ENCODE measurements at places on chromosomes 3 and 15.

DNA sequence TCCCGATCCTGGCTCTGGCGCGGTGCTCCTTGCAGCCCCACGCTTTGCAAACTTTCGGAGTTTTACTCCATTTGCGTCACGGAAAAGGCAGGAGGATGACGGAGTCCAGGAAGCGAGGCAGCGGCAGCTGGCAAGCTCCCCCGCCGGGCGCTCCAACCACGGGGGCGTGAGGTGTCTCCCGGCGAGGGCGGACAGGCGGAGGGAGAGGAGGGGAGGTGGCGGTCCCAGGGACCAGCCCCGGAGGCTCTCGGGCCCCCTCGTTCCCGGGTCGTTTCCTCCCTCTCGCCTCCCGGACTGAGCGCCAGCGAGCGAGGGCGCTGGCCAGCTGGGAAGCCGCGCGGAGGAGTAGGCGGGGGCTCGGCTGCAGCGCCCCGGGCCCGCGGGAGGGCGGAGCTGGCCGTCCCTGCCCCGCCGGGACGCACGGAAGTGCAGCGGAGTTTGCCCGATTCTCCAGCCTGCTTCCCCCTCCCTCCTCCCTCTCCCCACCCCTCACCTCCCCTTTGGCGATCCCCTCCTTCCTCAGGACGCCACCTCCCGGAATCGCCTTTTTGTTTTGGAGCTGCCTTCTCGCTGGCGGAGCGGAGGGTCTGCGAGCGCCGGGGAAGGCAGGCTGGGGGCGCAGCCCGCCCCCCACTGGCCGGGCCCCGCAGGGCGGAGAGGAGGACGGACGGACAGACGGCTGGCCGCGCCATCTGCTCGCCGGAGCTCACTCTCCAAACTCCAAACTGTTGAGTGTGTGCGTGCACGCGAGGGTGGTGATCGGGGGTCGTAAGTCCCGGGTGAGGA lies at the start of gene SNX33:
TSS of gene SNX33 (plus strand) at position 543 of the 786 bp plus-strand sequence. CDS start 1,191 bp downstream, outside the sequence.
- no peak for DNase-seq

DNA sequence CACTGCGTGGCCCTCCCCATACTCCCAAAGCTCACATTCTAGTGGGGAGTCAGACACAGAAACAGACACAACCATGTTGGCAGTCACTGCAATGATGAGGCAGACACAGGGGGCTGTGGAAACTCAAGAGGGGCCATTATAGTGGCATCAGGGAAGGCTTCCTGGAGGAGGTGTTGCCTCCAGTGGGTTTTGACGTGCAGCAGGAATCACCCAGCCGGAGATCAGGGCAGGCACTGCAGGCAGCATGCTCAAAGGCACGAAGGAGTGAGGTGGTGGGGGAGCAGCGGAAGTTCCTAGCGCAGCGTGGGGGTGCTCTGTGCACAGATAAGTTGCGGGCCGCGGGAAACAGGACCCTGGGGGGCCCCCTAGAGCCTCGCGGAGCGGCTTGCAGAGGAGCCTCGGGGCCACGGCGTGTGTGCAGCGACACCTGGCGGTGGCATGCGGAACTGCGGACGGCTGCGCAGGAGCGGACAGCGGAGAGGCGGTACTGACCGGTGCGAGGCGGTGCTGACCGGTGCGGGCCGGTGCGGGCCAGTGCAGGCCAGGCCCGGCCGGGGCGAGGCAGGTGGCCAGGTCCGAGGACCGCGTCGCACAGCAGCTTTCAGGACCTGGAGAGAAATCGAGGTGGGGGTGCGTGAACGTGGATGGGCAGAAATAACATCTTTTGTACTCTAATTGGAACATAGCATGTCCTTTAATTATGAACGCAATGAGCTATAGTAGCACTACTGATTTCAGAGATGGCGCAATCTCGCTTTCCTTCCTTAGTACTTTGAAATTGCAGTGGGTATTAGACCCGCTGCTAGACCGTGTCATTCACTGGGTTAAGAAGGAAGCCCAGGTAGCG lies 101.5 kb downstream of the FBLN2 start:
- DNase-seq: no peak

DNA sequence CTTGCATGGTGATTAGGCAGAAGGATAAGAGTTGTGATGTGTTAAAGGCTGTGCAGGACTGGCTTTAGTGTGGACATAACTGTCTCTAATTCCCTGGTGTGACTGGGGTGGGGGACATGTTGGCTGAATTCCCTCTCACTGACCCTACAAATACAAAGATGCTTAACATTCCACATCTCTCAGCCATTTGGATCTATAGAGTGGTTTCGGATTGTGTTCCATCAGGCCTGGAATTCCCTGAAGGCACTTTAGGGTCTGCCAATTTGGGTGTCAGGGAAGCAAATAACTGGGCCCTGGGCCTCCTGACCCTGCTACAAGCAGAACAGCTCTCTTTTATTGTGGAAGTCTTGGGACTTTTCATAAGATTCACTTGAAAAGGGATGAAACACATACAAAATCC lies 56.2 kb downstream of the ARHGEF26 start:
- DNase-seq: no peak

GRCh38 chr15:79373728-79374127 lies 58.4 kb upstream of the MINAR1 start:
- DNase-seq: no peak

DNA sequence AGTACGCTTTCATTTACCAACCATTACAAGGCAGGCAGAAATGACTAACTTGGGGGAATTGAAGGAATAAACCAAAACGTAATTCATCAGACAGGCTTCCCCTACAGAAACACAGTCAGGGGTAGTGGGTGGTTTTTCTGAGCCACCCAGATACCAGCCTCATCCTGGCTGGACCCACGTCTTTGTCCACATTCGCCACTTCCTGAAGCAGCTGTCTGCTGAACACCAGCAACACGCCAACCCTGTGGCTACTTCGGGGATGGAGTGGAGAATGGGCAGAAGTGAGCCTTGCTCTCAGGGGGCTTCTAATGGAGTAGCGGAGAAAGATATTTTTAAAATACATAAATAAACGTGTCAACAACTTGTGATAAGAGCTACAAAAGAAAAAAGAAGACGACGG lies 40.1 kb downstream of the SYNM start:
- no peak for DNase-seq

- peak; percentile 49 for DNase-seq
These were observed 25.9 kb downstream of the ACP3 start for GRCh38 chr3:132343018-132343612.

- DNase-seq: no peak
These were observed 37.2 kb upstream of the MASP1 start for GRCh38 chr3:187328691-187329090.

GRCh38 chr3:194494951-194495374 lies 8.2 kb upstream of the ATP13A3 start:
- DNase-seq: no peak

- no peak for DNase-seq
These were observed 2.3 kb downstream of the GORASP1 start for GRCh38 chr3:39104961-39105686.

DNA sequence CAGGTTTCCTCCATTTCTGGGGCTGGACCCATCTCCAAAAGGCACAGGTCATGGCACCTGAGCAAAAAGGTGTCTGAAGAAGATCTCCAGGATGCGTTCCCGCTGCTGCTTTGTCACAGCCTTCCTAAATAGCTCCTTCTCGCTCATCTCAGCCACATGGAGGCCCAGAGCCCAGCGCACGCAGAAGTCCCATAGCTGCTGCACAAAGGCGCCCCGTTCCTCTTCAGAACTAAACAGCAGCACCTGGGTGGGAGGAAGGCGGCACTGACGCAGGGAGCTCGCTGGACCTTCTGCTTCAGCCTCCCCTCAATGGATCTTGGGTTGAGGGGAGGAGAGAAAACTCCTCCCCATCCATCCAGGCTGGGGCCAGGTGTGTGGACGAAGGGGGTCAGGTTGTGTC lies 8.4 kb downstream of the DUOX2 start:
- no peak for DNase-seq

DNA sequence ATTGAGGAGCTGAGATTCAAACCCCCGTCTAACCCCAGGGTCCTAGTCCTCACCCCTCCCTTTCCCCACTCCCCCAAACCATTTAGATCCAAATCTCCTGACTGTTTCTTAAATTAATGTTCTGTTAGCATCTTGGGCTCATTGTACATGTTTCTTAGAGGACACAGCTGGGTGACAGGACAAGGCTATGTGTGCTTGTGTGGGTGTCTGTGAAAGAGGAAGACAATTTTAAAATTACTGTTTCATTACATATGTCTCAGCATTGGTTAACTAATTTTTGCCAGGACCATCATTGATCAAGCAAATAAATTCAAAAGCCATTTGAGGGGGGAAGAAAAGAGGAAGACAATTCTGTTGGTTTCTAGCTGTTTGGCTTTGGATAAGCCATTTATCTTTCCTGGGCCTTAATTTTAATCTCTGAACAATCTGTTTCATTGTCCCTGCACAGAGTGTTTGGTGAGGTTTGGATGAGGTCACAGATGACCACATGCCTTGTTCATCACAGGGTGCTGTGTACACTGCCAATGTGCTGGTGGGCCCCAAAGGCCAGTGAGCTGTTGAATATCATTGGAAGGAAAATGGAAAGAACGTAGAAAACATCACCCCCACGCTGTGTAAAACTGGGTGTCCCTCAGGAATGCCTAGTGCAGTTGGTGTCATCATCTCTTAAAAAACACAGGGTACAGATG lies 51.9 kb downstream of the RPLP1 start:
- no peak for DNase-seq

DNA sequence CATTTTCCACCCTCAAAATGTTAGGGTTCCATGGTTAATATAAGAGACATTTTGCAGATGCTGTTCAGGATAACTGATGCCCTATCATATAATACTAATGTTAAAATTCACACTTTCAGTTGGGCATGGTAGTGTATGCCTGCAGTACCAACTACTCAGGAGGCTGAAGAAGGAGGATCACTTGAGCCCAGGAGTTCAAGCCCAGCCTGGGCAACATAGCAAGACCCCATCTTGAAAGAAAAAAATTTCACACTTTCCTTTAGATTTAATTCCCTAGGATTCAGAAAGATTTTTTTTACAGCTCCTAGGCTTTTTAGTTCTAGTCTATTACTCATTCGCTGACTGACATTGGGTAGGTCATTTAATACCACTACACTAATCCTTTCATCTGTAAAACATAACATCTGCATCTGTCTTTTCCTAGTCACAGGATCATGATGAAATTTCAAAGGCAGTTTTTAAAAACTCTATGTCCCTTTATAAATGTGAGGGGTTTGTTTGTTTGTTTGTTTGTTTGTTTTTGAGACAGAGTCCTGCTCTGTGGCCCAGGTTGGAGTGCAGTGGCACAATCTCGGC lies 103.7 kb downstream of the MYO5A start:
- no peak for DNase-seq

- DNase-seq: no peak
These were observed 194.3 kb downstream of the FOXP1 start for GRCh38 chr3:71389191-71389590.
